Mammary epithelial cell (primary cell): ENCODE measurements at places on chromosomes 11 and 22. TPM values are rescaled to one million over a fixed set of nuclear protein-coding genes. Genes with fewer than 3 reads are reported as not detected.

DNA sequence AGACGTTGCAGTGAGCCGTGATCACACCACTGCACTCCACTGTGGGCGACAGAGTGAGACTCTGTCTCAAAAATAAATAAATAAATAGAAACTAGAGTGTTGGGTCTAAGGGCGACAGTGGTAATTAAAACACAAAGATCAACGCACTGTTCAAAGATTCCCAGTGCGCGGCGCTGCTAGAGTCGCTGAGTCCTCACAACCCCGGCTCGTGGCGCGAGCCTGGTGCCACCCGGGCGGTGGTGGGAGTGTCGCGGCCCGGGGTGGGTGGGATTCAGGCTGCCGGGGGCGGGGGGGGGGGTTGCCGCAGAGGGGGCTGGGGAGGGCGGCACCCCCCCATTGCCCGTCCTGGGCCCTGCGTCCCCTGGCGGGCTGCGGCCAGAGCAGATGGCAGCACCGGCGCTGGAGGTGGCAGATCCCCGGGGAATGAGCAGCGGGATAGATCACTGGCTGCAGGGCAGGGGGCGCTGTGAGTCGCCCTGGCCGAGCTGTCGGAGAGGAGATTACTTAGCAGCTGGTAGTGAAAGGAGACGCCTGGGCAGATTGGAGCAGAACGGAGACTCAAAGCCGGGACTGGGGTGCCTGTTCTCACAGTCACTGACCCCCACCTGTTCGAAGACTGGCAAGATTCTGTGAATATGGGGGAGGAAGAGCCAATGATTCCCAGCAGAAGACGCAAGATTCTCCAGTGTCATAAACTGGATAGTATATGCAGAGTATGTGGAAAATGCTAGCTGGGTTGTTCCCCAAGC is 30.2 kb upstream of the APOBEC3A start:
- DNase-seq, result no peak

MED15 gene
- 51.1 TPM for polyA plus RNA-seq

GRCh38 chr11:78907636-78908035 is 333.0 kb upstream of the NARS2 start:
- peak; percentile 50 for DNase-seq

KRTAP5-11 gene
- polyA plus RNA-seq, result not detected
